Stimulated activated CD8-positive, alpha-beta memory T cell treated with anti-CD3 and anti-CD28 coated beads, Interleukin-12 subunit alpha, Interleukin-12 subunit beta, amount 100 ng/mL, for 1 hour (primary cell): ENCODE measurements at places on chromosomes 4 and X.

GRCh38 chr4:78551420-78552351 lies at the start of gene ANXA3:
Gene ANXA3 (plus strand): TSS chr4:78551770. CDS start chr4:78554474, 2,704 bp downstream.
- no peak for DNase-seq

GRCh38 chr4:176139518-176139917 lies 55.9 kb downstream of the SPATA4 start:
- DNase-seq, result no peak

DNA sequence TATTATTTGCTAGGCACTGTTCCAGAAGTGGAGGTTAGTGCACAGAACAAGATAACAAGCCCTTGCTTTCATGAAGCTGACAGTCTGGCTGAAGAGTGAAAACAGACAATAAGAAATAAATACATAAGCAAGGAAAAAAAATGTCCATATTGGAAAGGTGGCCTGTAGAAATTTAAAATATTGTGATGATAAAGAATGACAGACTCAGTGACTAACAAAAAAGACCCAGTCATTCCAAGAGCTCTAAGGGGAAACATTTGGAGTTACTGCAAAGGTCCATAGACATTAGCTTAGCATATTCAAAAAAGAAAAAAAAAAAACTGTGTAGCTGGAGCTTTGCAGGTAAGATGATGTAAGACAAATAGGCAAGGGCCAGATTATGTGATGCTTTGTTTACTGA lies 1.0 kb upstream of the ANTXR2 start:
- DNase-seq, result no peak

GRCh38 chrX:113124693-113125092 lies 284.1 kb upstream of the AMOT start:
- no peak for DNase-seq

DNA sequence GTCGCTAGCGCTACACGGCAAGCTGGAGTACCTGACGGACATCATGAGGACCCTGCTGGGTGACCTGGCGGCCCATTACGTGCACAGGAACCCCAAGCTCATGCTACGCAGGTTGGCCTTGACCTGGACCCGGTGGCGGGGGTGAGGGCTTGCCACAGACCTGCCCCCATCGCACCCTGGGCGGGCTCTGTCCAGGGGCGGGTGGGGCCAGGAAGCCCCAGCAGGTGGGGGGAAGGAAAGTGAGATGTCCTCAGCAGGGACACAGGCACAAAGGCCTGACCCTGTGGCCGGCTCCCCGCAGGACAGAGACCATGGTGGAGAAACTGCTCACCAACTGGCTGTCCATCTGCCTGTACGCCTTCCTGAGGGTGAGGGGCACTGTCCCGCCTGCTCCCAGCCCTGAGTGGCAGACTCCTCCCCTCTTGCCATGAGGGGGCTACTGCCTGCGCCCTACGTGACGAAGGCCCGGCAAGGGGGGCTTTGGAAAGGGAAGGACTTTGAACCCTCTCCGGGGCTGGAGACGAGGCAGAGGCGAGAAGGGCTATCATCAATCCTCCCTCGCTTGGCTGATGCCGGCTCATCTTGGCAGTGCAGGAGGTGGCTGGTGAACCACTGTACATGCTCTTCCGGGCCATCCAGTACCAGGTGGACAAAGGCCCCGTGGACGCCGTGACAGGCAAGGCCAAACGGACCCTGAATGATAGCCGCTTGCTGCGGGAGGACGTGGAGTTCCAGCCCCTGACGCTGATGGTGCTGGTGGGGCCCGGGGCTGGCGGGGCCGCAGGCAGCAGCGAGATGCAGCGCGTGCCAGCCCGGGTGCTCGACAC lies 5.3 kb upstream of the SRPK3 start:
- no peak for DNase-seq
